Erythroblast (primary cell): ENCODE measurements at places on chromosomes 6 and 20.
A peak's percentile ranks its signal among the peaks of the same experiment; 100 is the strongest.

- DNase-seq: no peak
Measured at GRCh38 chr20:62956387-62957135, 4.1 kb downstream of the SLC17A9 start.

GRCh38 chr6:170045981-170046667, 244.8 kb downstream of the DLL1 start:
- no peak for DNase-seq

DNA sequence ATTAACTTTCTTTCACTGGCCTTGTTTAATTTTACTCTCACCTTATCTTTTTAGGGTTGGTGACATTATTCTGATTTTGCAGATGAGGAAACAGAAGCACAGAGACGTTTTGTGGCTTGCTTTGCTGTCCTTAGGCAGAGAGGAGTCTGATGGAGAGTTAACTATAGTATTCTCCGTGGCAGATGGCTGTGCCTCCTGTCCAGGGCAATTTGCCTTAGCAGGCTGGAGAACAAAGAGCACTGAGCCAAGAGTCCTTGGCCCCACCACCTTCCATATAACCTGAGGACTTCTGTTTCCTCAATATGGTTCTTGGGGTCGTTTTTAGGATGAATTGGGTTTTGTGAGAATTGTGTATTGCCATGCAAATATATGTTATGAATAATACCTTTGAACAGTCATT, 71.4 kb upstream of the BACH2 start:
- DNase-seq: no peak

DNA sequence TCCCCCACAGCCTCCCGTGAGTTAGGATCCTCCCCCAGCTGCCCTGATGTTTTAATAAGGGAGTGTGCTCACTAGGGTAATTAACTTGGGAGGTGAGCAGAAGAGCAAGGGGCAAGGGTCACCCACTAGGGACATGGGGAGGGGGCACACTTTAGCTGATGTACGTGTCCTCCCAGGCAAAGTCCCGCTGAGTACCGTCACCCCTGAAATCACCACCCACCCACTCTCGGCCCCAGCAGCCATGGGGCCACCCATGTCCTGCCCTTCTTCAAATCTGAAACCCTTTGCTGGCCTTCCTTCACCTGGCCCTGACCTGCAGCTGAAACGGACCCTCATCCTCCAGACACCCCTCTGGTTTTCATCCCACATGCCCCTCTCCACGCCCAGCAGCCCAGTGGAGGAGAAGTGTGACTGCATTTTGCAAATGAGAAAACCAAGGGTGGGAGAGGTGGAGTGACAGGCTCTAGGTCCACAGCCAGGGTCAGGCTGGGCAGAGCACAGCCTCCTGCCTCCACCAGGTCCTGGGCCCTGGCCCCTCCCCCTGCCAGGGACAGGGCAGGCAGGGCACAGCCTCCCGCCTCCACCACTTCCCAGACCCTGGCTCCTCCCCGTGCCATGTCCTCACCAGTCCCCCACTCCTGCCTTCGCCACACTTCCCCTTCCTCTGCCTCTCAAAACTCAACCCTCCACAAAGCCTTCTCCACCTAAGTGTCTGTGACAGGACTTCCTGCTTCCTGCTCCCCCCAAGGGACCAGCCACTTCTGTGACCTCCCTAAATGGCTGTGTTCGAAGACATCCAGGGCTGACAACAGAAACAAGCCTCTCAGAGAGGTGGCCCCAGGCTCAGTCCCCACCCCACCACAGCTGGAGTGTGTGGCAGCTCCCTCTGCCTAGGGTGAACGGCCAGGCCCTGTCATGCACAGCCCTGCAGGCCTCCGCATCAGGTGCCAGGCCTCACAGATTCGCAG, 15.1 kb downstream of the ACSS1 start:
- peak; percentile 20 for DNase-seq

GRCh38 chr6:15657290-15657689, 5.5 kb downstream of the DTNBP1 start:
- DNase-seq: no peak
